ENCODE measurements at places on chromosomes 7 and 10.

- DNase-seq = no peak
Observed at GRCh38 chr10:79090134-79090803, 21.5 kb downstream of the ZMIZ1 start.

DNA sequence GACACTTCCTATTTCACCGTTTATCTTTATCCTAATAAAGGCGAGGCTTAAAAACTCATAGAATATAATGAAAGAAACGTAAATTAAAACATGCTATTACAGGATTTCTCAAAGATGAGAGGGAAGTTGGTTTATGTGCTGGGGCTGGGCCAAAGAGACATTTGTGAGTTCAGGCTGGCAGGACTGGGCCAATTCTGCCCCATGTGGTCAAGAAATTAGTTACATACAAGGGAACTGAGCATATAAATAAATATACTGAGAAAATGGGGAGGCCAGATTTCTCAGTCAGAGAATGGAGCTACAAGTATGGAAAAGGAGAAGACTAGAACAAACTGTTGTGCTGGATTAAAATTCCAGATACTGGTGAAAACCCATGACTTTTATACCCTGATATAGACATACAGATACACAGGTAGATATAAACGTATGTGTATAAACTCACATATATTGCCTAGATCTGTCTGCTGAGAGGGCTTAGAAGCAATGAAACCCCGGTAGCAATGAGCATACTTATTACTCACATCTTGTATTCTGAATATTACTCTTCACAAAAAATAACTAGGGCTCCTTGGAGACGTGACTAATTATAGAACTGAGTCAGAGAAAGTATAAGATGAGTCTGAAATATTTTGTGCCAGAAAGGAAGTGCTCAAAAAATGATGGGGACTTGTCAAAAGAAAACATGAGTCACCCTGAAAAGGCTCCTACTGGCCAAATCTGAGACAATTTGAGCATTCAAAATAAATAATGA lies 155.7 kb upstream of the FGFR2 start:
- no peak for DNase-seq

- no peak for DNase-seq
Observed at GRCh38 chr10:78539247-78539766, 505.6 kb downstream of the RPS24 start.

DNA sequence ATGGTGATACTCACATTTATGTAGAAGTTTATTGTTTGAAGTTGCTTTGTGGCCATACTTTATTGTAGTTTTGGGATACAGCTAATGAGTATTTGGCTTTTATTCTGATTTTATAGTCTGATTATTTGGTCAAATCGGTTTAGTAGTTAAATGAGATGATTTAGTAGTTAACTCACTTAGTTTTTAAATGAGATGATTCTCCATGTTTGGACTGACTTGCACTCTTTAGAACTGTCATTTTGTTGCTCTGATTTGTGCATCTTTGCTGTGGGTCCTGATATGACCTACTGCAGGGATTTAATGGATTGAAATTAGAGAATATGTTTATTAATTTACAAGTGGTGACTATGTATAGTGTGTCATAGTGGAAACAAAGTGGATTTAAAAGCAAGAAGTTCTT lies 44.2 kb downstream of the EXOC4 start:
- DNase-seq = no peak

- DNase-seq = no peak
Observed at GRCh38 chr10:107437921-107438320, 273.4 kb upstream of the SORCS1 start.

GRCh38 chr10:58859526-58859925 lies 316.9 kb upstream of the PHYHIPL start:
- DNase-seq = no peak

DNA sequence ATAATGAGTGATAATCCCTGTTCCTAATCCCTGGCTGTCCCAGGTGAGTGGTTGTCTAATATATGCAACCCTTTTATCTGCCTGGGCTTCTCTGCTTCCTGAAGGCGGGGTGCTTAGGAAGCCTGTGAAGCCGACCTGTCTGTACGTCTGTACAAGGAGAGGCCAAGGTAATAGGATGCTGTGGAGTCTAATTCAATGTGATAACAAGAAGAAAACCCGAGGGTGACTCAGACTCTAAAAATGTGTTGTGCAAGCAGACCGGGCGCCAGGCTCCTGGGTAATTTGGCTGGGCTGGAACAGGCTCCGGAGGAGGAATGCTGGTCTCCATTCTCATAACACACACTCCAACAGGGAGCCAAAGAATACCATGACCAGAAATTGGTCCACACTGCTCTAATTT lies 43.6 kb downstream of the THNSL1 start:
- peak; percentile 91 for DNase-seq

DNA sequence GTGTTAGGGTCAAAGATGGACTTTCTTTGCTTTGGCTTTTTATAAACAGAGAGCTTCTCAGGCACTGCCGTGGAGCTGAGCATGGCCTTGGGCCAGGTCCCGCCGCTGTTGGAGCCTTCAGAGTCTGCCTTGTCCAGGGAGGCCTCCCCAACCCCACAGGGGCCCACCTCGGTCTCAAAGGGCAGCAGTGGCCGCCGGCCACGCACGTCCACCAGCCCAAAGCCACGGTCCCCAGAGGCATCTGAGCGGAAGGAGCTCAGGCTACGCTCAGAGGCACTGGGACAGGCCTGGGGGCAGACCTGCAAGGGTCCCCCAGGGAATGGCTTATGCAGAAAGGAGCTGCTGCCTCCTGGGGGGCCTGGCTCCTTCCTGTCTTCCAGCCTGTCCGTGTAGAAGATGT lies 105.0 kb downstream of the DLG5 start:
- DNase-seq = no peak

DNA sequence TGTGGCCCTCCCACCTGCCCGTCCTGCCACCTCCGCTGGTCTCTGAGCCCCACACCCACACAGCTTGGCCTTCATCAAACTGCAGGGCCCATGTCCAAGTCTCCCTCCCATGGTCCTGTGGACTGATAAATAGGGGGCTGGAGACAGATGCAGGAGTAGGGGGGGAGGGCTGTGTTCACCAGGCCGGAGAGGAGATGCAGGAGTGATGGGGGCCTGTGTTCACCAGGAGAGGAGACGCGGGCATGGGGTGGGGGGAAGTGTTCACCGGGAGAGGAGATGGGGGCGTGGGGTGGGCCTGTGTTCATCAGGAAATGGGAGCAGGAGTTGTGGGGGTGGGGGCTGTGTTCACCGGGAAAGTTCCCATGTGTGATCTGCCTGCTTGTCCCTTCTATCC lies 37.0 kb downstream of the JAKMIP3 start:
- DNase-seq = peak; percentile 51

GRCh38 chr7:94969434-94970084 lies 62.2 kb downstream of the PPP1R9A start:
- no peak for DNase-seq

DNA sequence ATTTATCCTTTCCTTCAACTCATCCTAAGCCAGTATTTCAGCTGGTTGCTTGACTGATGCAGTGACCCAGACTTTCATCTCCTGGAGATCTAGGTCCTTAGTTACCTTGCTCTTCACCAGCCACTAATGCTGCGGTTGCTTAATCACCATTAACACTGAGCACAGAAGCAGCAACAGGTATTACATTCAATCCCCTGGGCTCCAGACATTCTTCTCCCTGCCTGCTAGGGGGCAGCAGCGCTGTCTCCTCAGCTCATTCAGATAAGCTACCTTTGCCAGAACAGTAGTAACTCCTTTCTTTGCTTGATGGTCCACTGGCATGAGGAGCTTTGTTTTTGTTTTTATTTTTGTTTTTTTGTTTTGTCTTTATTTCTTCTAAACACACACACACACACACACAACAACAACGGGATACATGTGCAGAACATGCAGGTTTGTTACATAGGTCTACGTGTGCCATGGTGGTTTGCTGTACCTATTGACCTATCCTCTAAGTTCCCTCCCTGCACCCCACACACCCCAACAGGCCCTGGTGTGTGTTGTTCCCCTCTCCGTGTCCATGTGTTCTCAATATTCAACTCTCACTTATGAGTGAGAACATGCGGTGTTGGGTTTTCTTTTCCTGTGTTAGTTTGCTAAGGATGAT lies 1043.2 kb upstream of the C7orf33 start:
- no peak for DNase-seq

DNA sequence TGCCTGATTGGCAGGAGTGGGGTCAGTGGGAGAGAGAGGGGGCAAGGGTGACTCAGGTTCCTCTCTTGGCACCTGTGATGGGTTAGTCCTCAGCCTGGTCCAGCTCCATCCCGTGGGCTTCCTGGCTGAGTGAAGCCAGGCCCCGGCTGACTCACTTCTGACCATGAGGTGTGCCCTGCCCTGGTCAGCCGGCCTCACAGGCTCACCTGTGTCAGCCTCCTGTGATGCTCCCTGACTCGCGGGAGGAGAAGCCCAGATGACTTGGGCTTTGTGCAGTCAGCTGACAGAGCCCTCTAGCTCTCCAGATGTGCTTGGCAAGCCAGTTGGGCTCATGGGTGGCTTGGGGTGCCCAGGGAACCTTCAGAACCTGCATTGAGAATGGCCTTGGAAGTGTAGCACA lies 16.0 kb upstream of the PPIF start:
- peak; percentile 65 for DNase-seq

- DNase-seq = no peak
Observed at GRCh38 chr10:93874309-93875031, 19.3 kb upstream of the SLC35G1 start.

GRCh38 chr7:132770055-132770454 lies 193.8 kb upstream of the PLXNA4 start:
- no peak for DNase-seq

- no peak for DNase-seq
Observed at GRCh38 chr10:26909753-26910152, 49.0 kb upstream of the ABI1 start.

DNA sequence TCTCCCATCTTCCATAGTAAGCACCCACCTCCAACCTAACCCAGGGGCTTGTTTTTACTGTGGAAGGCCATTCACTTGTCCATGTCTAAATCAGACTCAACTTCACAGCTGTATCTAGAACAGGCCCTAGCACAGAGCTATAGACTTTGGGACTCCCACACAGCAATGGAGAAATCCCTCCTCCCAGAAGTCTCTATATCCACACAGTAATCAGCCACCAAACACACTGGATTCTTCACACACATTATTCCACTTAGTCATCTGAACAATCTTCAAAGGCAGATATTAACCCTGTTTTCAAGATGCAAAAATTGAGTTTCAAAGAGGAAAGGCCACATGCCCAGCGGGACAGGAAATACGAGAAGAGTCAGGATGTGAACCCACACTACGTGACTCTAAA lies 81.8 kb downstream of the MALSU1 start:
- no peak for DNase-seq

- peak; percentile 5 for DNase-seq
Observed at GRCh38 chr10:78449554-78449953, 415.9 kb downstream of the RPS24 start.

GRCh38 chr10:1173091-1173490 lies 116.9 kb downstream of the WDR37 start:
- peak; percentile 79 for DNase-seq

GRCh38 chr10:133167693-133168616 lies 7.9 kb downstream of the KNDC1 start:
- DNase-seq = peak; percentile 68

DNA sequence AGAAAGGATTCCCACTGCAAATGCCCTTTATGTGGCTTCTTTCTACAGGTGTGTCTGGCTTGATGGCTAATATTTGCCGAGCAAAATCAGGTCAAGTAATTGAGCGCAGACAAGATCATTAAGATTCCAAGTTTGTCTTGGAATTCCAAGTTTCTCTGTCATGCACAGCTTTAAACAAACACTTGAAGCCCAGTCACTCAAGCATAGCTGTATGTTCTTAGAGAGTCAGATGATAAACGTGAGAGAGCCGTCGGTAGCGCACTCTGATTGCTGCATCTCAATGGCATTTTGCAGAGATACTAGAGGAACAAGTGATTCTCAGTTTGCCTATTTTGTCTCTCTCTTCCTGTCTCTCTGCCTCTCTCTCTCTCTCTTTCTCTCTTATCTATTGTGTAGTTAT lies 658 bp downstream of the DMBT1 start:
- DNase-seq = no peak

DNA sequence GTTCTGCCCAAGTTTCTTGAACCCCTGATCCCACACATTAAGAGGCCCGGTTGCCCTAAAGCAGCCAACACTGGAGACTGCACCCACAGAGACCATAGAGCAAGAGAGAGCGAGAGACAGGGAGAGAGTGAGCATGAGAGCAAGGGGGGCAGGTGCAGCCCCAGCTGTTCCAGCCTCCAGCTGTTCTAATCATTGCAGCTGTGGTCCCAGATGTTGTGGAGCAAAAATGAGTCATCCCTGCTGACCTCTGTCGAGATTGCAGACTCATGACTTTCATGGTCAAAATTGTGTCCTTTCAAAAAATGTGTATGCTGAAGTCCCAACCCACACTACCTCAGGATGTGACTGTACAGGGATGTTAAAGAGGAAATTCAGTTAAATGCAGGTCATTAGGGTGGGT lies 143.9 kb upstream of the FRMD4A start:
- DNase-seq = no peak

DNA sequence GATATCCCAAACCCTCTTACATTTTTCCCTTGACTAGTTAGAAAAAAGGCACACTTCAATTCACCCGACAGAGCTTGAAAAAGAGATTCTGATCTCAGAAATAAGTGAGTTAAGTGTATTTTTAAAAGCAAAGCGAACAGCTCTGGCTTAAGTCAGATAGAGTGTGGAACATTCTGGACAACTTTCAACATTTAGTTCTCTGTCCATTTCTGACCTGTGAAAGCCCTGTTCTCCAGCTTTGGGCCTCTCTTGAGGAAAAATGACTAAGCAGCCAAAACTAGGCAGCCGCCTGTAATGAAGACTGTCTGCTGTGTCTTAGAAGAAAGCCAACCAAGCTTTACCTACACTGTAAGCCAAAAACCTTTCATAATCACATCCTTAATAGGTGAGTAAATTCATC lies 50.5 kb downstream of the CDK6 start:
- DNase-seq = no peak

- DNase-seq = no peak
Observed at GRCh38 chr7:77318019-77318418, 98.1 kb downstream of the GSAP start.

GRCh38 chr7:113722006-113722405 lies 196.8 kb downstream of the PPP1R3A start:
- DNase-seq = no peak

DNA sequence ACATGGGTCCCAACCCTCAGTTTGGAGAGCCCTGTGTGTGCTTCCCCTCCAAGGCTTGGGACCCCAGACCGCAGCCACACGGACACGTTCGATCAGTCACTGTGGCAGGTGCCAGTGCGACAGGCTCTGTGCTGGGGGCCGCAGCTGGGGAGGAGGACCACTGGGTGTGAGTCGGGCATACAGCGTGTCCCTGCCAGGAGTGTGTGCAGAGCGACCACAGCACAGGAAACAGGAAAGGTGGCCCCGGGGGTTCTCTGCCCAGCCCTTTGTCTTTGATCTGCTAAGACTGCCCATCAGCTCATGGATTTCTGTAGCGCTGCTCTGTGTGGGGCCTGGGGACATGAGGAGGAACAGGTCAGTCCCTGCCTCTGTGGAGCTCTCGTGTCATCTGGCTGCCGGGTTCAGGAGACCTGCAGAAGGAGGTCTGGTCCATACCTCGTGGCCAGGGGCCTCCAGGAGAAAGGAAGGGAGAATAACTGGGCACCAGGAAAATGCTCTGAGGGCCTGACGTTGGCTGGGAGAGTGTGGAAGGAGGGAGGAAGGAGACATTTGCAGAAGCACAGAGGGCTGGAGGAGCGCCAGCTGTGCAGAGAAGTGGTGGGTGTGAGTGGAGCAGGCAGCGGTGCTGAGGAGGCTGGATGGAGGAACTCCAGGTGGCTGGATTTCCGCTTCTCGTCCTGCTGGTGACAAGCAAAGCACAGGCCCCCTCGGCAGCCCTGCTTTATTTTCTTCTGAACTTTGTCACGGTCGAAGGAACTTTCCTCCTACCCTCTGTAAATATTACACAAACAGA lies 4.1 kb downstream of the NUDT1 start:
- no peak for DNase-seq

GRCh38 chr7:85328456-85328998 lies 141.7 kb upstream of the SEMA3D start:
- no peak for DNase-seq
